Hepatic stellate cell (primary cell): ENCODE measurements at places on chromosomes 1 and 21.

- no peak for DNase-seq
These were observed 122.0 kb upstream of the B3GALT2 start for GRCh38 chr1:193308438-193308837.

- DNase-seq = no peak
These were observed 262.9 kb upstream of the PROX1 start for GRCh38 chr1:213724640-213725536.

DNA sequence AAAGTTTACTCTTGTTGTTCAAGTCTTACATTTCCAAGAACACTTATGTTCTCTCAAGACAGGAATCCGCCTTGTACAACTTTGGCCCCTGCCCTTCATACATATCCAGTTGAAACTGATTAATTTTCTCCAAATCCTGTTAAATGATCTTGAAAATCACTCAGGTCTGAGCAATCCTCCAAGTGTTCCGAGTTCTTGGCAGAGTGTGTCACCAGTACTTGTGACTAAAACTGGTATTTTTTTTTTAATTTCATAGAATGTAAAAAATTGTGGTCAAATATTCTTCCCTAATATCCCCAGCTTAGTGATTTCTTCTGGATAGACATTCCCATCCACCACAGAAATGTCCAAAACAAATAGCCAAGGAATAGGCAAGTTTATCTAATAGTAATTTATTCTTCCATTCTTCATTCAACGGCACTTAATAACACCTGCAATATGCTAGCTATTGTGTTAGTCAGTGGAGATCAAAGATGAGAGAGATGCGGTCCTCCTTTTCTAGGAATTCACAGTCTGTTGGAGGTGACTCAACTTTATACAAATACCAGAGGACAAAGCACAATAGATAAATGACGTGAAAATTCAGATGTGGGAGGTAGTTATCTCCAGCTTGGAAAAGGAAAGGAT lies 71.4 kb downstream of the DIRAS3 start:
- no peak for DNase-seq

DNA sequence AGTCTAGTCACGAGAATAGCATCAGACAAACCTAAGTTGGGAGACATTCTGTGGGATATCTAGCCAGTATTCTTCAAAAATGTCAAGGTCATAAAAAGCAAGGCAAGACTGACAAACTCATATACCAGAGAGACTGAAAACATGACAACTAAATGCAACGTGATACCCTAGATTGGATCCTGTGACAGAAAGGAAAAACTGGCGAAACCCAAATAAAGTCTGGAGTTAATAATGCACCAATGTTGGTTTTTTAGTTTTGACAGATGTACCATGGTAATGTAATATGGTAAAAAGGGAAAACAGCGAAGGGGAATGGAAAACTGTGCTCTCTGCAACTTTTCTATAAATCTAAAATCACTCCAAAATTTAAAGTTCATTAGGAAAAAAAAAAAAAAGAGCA lies 64.5 kb downstream of the EPS15 start:
- DNase-seq = no peak

DNA sequence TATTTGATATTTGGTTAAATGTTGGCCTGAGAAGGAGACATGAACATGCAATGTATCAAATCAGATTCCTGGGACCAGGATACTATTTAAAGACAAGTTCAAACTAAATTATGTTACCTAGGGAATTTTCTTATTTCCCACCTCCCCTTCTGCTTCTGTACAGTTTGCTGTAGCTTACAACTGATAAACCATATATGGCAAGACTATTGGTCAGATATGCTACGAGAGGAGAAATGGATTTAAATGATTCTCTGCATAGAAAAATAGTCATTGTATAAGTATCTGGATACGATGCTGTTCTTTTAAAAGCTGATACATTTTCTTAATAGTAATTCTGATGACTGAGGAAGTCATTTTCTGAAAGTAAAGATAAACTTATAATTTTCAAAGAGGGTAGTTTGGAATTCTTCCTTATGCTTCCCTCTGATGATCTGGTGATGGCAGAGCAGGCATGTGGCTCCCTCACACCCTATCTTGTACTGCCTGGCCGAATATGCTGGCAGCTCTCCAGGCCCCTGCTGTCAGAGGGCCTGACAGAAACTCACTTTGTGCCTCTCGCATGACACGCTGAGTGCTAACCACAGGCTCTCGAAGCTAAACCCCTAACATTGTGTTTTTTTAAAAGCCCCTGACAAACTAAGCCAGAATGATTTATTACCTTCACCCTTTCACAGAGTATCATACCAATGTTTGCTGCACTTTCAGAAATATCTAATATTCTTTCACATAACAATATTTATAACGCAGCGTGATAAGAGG lies 19.4 kb downstream of the RRP15 start:
- no peak for DNase-seq

GRCh38 chr1:168470901-168471431 lies 72.8 kb downstream of the XCL2 start:
- peak; percentile 41 for DNase-seq

DNA sequence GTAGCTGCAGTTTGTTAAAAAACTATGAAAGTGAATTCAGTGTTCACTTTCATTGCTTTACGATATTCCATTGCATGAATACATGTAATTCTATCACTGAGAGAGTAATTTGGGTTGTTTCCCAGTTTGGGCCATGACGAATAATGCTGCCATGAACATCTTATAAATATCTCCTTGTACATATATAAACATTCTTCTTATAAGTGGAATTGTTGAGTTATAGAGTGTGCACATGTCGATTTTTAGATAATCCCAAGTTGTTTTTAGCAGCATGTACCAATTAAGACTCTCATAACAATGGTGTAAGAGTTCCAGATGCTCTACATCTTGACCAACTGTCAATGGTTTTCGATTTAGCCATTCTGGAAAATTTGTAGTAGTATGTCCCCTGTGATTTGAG lies 40.9 kb downstream of the ALG6 start:
- no peak for DNase-seq

- no peak for DNase-seq
These were observed 1329.5 kb upstream of the B3GALT2 start for GRCh38 chr1:194515916-194516315.

GRCh38 chr1:213122514-213122929 lies 71.5 kb downstream of the RPS6KC1 start:
- no peak for DNase-seq

DNA sequence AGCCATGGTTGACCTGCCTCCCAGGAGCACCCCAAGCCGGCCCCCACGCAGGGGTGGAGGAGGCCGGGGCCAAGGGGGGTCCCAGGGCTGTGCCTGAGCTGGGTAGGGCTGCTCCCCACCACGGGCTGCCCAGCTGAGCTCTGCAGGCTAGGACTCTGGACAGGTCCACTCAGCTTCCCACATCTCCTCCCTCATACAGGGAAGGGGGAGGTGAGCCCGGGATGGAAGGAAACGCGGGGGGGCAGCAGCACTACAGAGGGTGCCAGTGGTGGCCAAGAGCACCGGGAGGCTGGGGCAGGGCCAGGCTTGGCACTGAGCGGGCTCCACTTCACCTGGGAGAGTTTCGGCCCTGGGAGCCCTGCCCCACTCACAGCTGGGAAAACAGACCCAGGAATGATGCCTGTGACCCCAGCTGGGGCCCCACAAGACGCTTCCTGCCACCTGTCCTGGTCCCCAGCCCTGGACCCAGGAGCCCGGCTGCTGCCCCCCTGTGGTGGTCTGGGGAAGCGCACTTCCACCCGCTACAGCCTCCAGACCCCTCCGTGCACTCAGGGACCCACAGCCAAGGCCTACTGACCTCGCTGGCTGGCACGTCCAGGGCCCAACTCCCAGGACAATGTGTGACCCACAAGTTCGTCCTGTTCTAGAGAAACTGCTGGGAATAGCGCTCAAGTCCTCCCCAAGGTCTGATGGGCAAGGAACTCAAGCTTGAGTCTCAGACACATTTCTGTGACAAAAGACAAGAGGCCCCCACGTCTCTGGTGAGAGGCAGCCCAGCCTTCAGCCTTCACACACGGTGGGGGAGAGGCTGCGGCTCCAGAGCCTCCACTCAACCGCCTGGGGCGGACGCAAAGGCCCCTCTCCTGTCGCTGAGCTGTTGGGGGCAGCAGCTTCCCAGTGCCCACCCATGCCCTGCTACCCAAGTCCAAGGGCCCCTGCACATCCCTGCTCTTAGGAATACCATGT lies 3.0 kb downstream of the AURKAIP1 start:
- peak; percentile 87 for DNase-seq

- no peak for DNase-seq
These were observed 9.4 kb upstream of the PIK3C2B start for GRCh38 chr1:204503913-204504519.

- no peak for DNase-seq
These were observed 57.9 kb downstream of the H3-3A start for GRCh38 chr1:226120398-226120797.

DNA sequence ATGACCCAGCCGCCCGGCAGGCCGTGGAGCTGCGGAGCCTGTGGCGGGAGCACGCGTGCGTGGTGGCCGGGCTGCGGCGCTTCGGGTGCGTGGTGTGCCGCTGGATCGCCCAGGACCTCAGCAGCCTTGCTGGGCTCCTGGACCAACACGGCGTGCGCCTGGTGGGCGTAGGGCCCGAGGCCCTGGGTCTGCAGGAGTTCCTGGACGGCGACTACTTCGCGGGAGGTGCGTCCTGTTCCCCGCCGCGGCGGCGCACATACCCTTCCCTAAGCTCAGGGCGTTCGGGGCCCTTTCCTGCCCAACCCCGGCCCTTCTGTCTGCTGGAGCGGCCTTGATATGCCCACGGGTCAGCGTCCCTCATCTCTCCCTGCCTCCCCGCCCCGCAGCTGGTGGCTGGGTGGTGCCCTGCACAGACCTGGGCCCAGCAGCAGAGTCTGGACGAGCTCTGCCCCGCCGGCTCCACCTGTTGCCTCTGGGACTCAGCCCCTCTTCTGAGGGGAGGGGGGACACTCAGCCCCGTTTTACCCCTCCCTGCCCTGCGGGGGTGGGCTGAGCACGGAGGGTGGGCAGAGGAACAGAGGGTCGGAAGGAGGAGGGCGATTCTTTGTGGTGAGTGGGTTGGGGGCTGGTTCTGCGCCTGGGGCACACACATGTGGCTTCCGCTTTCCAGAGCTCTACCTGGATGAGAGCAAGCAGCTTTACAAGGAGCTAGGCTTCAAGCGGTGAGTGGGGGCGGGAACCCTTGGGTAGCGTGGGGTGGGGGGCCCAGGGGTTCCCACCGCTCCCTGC lies 688 bp downstream of the PRXL2B start:
- DNase-seq = peak; percentile 61

DNA sequence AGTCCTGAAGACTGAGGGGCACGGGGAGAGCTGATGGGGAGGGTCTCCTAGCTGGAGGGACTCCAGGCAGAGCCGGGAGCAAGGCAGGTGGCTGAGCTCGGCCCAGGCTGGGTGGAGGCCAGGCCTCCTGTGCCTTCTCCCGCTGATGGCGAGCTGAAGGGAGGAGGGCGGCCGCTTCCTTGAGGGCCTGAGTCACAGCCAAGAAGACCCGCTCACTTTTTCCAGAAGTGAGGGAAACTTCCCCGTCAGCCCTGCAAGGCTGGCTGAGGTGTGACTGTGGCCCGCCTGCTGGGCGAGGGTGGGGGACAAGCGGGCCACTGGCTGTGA lies 1.7 kb upstream of the VWA1 start:
- DNase-seq = peak; percentile 46

- DNase-seq = no peak
These were observed 12.3 kb upstream of the RGS4 start for GRCh38 chr1:163056831-163057230.

GRCh38 chr1:235775246-235775860 lies 91.4 kb downstream of the LYST start:
- no peak for DNase-seq

GRCh38 chr21:46308431-46308830 lies 15.2 kb downstream of the C21orf58 start:
- no peak for DNase-seq

DNA sequence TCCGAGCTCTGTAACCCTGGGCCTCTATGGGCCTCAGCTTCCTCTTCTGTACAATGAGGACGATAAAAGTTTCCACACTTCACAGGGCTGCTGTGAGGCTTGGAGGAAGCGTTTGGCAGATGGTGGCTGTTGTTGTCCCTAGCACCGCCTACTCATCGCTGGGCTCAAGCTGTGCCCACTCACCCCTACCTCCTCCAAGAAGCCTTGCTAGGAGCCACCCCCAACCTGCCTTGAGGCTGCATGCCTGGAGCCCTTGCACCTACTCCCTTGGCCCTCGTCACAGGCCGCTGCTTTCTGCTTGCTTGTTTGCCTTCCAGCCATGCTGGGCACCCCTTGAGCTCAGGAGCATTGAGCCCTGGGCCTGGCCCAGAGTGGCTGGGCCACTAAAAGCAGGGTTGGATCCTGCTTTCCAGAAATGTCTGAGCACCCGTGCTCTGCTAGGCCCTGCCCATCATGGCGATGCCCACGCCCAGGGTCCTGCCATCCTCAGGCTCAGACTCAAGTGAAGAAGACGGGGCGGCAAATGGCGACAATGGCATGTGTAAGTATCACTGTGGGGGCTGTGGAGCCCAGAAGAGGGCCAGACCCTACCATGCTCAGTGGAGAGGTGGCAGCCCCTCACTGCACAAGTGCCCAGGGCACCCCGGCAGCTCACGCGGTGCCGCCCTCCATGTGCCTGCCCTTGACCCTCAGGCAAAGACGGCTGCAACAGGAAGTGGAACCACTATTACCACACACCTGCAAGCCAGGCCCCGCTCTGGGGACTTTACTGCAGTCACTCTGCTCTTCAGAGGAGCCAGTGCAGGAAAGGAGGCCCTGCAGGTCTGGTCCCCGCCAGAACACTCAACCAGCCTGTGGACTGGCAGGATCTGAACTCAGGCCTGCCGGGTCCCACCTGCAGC lies 9.5 kb downstream of the SH3BGRL3 start:
- DNase-seq = no peak

- no peak for DNase-seq
These were observed 1317.7 kb downstream of the MRPL39 start for GRCh38 chr21:24289539-24289938.

GRCh38 chr1:211643324-211644212 lies 31.9 kb downstream of the NEK2 start:
- DNase-seq = no peak

DNA sequence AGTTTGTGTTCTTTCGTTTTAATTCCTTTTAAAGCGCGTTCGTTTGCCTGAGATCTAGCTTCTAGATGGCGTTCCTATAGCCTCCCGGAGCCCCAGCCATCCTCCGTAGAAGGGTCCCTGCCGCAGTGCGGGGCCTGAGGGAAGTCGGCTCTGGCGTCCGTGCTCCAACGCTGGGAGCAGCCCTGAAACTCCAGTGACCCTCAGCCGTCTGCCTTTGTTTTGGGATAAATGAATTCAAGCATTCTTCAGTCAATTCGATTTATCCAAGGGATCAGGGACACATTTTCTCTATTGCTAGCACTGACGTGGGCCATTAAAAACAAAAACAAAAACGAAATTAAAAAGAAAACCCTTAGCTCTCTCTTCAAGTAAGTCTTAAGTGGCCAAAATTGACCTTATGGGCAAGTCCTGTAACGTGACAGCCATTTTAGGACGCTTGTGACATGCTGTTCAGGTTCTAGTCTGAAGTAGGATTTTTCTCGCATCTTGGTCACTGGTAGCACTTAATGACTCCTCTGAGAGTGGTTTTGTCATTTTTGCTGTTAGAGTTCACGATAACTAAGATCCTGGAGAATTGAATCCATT lies 742 bp upstream of the HSPA13 start:
- DNase-seq = no peak
